Globus pallidus (tissue), 1 donor: ENCODE measurements at places on chromosomes 13 and 19.

- no peak for DNase-seq
Measured at GRCh38 chr13:44364345-44365000, 9.2 kb upstream of the SERP2 start.

- DNase-seq, result no peak
Measured at GRCh38 chr13:113518076-113518803, 27.7 kb upstream of the DCUN1D2 start.

DNA sequence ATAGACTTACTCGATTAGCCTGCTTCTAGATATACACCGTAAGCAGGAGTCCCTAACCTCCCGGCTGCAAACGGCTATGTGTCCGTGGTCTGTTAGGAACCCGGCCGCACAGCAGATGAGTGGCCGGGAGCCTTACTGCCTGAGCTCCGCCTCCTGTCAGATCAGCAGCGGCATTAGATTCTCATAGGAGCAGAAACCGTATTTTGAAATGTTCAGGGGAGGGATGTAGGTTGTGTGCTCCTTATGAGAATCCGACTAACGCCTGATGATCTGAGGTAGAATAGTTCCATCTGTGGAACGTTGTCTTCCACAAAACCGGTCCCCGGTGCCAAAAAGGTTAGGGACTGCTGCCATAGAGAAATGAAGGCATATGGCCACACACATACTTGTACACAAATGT lies 1491.9 kb downstream of the SLITRK5 start:
- no peak for DNase-seq

DNA sequence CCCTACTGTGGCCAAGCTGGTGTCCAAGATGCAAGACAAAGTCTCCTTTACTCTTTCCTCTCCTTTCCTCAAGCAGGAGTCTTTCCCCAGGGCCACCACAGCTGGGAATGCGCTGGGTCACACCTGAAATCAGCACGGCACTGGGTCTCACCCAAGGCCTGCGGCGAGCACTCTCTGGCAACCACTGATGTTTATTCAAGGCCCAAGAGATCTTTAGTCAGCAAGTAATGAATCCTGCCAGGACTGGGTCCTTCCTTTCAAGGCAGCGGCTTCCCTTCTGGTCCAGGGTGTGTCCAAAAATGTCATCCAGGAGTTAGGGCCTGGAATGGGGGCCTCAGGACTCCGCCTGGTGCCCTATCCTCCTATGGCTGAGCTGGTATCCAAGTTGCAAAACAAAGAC lies 24.1 kb downstream of the BLOC1S3 start:
- DNase-seq, result no peak

DNA sequence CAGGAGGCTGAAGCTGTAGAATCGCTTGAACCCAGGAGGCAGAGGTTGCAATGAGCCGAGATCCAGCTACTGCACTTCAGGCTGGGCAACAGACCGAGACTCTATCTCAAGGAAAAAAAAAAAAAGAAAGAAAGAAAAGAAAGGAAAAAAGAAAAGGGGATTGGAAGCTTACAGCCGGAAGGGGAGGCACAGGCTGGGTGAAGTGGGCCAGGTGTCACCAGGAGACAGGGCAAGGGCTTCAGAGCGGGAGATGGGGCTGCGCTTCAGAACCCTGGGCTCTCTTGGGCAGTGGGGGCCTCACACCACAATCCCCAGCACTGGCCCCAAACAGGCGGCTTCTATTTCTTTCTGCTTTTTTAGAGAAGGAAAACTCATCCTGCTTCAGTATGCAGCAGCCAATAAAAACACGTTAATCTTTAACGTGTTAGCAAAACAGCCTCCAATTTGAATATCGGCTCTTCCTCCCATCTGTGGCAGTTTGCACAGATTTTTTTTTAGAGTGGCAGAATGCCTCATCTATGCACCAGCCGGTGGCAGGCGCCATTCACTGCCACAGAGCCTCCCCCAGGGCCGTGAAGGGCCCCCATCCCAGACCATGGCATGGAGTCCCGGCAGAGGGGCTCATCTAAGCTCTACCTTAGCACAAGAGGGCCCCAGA lies 46.6 kb upstream of the C19orf12 start:
- DNase-seq, result peak; percentile 29

GRCh38 chr13:40172878-40173277 lies 493.6 kb downstream of the FOXO1 start:
- DNase-seq, result no peak

- DNase-seq, result peak; percentile 60
Measured at GRCh38 chr19:7230826-7231225, 63.4 kb downstream of the INSR start.

GRCh38 chr13:28423010-28423409 lies 71.9 kb downstream of the FLT1 start:
- peak; percentile 62 for DNase-seq

GRCh38 chr13:43016226-43016625 lies 7.2 kb upstream of the DNAJC15 start:
- no peak for DNase-seq

- DNase-seq, result no peak
Measured at GRCh38 chr19:52688335-52688734, 46.5 kb downstream of the ZNF611 start.
